ENCODE measurements at places on chromosomes 5 and 9.

GRCh38 chr5:143033535-143034250 lies 263.5 kb downstream of the ARHGAP26 start:
- no peak for DNase-seq

- no peak for DNase-seq
Observed at GRCh38 chr5:105030153-105030552, 1467.6 kb upstream of the NUDT12 start.

DNA sequence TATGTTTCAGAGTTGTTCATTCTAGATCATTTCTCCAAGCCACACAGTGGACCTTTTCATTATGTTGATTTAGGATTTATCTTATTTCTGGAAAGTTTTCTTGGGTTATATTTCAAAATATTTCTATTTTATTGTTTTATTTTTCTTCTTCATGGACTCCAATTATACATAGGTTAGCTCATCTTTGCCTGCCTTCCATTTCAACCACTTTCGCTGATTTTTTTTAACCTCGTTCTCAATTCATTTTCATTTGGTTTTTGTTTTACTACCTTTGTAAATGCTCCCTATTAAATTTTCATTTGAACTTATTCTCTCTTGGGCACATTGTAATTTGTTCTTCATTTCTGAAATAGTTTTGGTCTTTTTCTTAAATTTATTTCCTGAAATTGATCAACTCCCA lies 169.0 kb upstream of the PITX1 start:
- no peak for DNase-seq

DNA sequence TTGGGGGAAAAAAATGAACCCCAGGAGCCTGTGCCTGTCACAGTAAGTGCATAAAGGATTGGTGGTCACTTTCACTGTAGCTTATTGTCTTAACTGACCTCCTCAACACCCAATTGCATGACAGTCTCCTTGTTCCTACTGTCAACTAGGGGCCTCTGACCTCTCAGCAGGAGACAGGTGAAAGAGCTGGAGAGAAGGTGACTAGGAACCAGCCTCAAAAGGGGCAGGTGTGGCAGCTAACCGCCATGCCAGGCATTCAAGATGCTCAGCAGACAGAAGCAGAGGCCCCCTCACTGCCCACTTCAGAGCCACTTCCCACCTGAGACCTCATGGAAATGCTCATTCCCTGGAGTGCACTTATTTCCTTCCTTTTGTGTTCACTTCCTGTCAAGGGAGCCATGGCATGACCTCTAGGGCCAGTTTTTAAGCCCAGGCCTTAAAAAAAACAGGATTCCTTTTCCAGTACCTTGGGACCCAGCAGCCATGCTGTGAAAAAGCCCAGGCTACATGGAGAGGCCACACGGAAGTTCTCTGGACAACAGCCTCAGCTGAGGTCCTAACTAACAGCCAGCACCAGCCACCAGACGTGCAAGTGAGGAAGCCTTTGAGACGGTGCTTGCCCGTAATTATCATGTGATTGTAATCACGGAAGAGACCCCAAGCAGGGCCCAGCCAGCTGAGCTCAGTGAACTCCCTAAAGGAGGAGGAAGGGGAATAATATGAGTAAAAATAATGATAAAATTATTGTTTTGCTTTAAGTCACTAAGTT lies 74.9 kb downstream of the NSUN2 start:
- no peak for DNase-seq

DNA sequence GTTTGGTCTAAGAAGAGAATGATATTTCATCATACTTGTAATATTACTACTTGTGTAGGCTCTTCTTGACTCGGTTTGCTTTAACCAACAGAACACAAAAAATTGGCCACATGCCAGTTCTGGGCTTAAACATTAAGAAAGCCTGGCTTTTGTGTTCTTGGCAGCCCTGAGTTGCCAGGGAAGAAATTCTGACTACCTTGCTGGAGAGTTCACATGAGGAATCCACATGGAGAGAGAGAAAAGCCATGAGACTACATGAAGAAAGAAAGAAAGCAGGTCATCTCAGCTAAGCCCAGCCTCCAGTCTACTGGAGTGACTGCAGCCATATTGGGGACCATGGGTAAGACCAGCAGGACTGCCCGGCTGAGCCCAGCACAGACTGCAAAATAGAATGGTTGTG lies 524.8 kb downstream of the RAB3C start:
- DNase-seq: no peak

- DNase-seq: no peak
Observed at GRCh38 chr9:75995066-75995465, 104.6 kb downstream of the PCSK5 start.

DNA sequence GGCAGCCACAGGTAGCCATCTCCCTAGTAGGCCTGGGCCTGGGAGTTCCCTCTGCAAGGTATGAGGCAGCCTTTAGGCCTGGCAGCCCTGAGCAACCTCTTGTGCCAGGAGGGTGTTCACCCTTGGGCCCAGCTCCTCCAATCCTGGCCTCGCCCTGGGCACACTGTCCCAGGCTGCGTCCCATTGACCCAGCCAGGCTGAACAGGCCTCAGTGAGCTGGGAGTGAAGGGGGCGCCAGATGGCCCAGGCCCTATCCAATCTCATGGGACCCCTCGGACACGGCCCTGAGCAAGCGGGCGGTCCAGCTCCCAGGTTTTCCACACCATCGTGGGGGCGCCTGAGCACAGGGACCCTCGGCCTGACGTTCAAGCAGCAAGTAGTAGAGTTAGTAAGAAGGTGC lies 14.5 kb downstream of the SH3GLB2 start:
- no peak for DNase-seq

DNA sequence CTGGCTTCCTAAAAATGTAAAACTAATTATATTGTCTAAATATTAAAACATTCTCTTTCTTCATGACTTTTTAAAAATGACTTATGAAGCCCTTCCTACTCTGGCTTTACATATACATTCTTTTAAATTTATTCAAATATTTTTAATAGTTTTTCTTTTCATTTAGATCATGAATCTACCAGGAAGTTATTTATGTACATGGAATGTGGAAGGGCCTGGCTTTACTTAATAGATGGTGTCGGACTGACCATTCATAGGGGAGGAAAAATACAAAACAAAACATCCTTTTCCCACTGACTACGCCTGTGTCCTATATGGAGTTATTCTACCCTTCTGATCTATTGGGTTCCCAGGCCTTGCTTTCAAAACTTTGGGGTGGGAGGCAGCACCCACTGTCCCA lies 129.8 kb downstream of the MACROH2A1 start:
- DNase-seq: no peak

DNA sequence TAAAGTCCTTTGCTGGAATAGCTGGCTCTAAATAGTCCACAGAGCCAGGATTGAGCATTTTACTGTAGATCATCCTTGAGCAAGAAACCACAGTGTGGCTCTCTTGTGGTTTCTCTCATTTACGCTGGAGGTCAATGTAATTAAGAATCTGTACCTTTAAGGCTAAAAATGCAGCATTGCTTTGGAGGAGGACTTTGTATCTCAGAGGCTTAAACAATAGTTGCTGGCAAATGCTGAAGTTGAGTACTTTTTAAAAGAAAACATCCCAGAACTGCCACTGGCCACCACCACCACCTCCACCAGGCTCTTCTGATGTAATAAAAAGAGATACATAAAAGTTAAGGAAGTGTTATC lies 177.3 kb upstream of the ADAMTSL1 start:
- DNase-seq: no peak

GRCh38 chr5:113169720-113170119 lies 193.1 kb downstream of the DCP2 start:
- DNase-seq: no peak

All from NK-92 treated with Interleukin-12 subunit alpha and Interleukin-12 subunit beta, amount 100 ng/mL, for 24 hours (cell line).